Activated CD8-positive, alpha-beta memory T cell treated with anti-CD3 and anti-CD28 coated beads, Interleukin-2, amount 50 U/mL, for 4 hours (primary cell): ENCODE measurements at places on chromosomes 16 and 17.

DNA sequence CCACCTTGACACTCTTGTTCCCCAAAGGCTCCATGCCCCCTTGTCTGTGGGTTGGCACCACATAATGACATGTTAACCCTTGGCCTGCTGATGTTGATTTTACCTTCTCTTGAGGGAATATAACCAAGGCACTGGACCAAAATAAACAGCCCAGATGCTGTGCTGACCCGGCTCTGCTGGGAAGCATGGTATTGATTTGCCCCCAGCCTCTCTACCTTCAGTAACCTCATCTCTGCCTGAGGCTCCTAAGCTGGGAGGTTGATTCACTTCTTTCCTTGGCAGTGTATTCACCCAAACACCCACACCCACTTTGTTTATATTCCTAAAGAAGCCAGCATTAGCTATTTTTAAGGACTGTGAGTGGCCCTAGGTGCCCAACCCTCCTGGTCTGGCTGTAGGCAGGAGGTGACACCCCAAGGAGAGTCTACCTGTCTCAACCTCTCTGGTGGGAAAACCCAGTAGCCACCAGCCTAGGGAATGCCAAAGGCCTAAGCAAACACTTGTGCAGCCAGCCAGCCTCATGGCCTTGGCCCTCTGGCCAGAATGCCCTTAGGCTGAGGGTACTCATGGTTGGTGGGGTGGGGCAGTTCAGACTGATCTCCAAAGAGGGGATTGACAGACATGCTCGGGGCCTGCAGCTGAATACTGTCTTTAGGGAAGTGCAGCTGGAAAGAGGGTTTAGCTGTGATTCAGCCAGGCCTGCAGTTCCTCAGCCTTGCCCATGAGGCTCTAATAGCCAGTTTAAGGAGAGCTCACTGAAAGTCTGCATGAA is 42.7 kb downstream of the GNAO1 start:
- DNase-seq, result no peak

GRCh38 chr16:23333034-23333579 is 31.0 kb downstream of the SCNN1B start:
- no peak for DNase-seq

- no peak for DNase-seq
These were observed 61.9 kb upstream of the HLF start for GRCh38 chr17:55202896-55203295.

- no peak for DNase-seq
These were observed 14.7 kb downstream of the ABR start for GRCh38 chr17:1164935-1165556.

- no peak for DNase-seq
These were observed 36.7 kb downstream of the PIEZO1 start for GRCh38 chr16:88748364-88748763.

DNA sequence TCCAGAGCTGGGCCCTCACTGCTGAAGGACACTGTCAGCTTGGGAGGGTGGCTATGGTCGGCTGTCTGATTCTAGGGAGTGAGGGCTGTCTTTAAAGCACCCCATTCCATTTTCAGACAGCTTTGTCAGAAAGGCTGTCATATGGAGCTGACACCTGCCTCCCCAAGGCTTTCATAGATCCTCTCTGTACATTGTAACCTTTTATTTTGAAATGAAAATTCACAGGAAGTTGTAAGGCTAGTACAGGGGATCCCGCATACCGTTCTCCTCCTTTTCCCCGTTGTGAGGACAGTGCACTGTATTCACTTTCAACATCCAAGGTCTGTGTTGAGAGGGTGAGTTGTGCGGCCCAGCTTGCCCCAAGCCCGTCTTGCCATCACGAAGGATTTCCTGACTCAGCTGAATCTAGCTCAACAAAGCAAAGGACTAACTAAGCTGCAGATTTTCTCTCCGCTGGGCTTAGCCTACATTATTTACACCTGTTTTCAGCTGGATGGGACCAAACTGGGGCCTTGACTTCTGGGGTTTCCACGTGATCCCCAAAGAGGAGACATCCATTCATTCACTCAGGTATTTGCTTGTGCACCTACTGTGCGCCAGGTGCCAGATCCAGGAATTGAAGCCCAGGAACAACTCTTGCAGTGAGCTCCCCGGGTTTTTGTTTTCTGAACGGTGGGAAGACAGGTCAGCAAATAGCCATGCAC is 5.2 kb upstream of the TMEM235 start:
- DNase-seq, result no peak

DNA sequence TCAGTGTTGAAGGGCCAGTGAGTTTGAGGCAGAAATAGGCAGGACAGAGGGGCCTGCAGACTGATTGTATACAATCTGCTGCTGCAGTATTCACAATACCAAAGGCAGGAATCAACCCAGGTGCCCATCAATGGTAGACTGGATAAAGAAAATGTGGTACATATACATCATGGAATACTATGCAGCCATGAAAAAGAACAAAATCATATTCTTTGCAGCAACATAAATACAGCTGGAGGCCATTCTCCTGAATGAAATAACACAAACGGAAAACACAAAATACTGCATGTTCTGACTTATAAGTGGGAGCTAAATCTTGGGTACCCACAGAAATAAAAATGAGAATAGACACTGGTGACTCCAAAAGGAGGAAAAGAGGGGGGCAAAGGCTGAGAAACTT is 485.1 kb downstream of the XYLT1 start:
- DNase-seq, result no peak

DNA sequence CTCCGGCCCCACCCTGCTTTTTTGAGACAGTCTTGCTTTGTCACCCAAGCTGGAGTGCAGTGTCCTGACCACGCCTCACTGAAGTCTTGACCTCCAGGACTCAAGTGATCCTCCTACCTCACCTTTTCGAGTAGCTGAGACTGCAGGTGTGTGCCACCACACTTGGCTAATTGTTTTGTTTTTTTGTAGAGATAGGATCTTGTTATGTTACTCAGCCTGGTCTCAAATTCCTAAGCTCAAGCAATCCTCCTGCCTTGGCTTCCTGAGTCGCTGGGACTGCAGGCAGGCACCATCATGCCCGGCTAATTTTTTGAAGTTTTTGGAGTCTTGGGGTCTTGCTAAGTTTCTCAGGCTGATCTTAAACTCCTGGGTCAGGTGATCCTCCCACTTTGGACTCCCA is 206.7 kb downstream of the SHISA9 start:
- DNase-seq, result no peak

DNA sequence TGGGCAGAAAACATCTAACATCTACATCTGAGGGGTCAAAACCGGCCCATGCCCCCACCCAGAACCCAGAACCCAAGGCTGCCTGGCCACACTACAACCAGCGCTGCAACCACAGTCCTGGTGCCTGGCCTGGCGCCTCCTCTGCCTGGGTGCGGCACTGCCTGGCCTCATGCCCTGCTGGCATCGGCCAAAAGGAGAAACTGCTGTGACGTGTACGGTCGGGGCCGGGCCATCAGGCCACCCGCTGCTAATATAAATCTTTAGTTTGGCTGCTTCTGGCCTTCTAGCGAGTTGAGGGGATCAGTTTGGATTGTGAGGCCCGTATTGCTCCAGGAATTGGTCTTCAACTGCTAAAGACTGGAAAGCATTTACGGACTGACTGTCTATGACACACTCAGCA is 22.8 kb downstream of the TMEM204 start:
- no peak for DNase-seq

- no peak for DNase-seq
These were observed 322.8 kb upstream of the ASIC2 start for GRCh38 chr17:33615861-33616260.

GRCh38 chr16:81275064-81275532 is 36.6 kb downstream of the BCO1 start:
- DNase-seq, result no peak

GRCh38 chr16:28183484-28183883 is 28.3 kb downstream of the XPO6 start:
- DNase-seq, result no peak

- DNase-seq, result no peak
These were observed 8.5 kb upstream of the BAIAP2 start for GRCh38 chr17:81026266-81027036.

DNA sequence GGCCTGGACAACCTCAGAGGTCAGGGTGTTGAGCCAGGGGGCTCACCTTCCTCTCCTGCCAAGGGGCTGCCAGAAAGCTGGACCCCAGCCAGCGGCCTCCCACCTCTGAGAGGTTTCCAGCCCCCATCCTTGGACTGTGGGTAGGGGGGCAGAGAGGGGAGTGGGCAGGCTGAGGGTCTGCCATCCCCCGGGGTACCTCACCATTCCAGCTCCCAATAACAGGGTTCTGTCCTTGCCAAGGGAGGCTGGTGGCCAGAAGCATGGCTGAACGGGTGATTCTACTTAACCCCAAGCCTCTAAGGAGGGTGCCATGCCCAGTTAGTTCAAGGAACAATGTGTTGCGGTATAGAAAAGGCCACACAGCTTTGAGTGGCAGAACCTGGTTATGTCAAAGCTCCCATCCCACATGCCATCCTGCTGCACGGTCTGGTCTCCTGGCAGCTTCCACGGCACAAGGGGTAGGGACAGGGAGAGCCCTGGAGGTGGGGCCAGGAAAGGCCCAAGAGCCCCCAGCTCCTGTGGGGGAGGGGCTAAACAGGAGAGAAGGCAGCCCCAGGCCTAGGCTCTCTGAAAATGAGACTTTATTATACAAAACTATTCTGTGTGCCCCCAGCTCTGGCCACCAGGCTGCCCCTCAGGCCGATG is 19.8 kb downstream of the B9D1 start:
- no peak for DNase-seq

GRCh38 chr17:50468304-50469207 is at the start of gene CHAD:
CHAD (minus strand) TSS chr17:50468880; CDS start chr17:50468813, 67 bp downstream.
- no peak for DNase-seq

GRCh38 chr16:31242206-31242605 is 17.6 kb upstream of the ITGAM start:
- no peak for DNase-seq

- DNase-seq, result no peak
These were observed 13.7 kb upstream of the COL1A1 start for GRCh38 chr17:50214976-50215760.

GRCh38 chr16:88286301-88286923 is 96.3 kb upstream of the ZNF469 start:
- DNase-seq, result no peak

GRCh38 chr16:29290631-29291247 is 115.8 kb downstream of the NPIPB11 start:
- peak; percentile 61 for DNase-seq

DNA sequence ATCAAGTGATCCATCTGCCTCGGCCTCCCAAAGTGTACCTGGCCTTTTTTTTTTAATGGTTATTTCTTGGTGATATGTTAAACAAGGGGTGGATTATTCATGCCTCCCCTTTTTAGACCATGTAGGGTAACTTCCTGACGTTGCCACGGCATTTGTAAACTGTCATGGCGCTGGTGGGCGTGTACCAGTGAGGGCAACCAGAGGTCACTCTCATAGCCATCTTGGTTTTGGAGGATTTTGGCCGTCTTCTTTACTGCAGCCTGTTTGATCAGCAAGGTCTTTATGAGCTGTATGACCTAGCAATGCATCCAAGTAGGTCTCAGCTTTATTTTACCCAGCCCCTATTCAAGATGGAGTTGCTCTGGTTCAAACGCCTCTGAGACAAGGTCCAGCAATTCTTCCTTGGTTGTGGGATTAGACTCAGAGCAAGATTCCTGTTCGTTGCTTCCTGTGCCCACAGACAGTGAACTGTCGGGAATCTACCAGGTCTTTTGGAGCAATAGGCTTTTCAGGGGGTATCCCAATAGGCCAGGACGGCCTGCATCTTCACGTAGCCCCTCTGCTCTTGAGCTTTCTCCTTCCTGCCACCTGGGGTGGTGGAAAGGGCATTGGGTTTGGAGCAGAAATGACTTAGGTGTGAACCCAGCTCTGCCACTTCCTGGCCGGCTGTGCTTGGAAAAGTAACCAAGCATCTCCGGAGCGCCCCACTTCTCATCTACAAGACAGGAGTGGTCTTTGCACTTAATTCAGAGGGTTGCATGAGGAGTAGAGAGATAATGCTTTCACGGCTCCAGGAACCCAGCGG is 52.9 kb upstream of the SEC14L1 start:
- no peak for DNase-seq

- no peak for DNase-seq
These were observed 4.0 kb downstream of the C1QBP start for GRCh38 chr17:5434984-5435383.

- no peak for DNase-seq
These were observed 109.3 kb upstream of the TNRC6C start for GRCh38 chr17:77849239-77849638.

GRCh38 chr17:50661795-50662391 is 27.2 kb downstream of the ABCC3 start:
- DNase-seq, result no peak

DNA sequence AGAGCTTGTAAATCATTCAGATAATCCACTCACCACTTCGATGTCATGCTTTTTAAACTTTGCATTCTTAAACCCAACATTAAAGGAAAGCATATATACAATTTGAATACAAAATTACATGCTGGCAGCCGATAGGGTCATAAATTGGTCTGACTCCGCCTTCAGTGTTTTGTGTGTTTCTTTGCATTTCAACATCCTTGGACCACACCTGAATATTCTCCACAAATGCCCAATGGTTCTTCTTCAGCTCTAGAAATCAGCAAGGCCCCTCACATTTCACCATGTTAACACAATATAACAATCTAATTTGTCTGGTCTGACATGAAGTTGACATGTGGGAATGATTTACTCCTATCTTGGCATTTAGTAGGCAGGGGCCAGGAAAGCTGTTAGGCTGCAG is 17.1 kb downstream of the SETD6 start:
- DNase-seq, result no peak

DNA sequence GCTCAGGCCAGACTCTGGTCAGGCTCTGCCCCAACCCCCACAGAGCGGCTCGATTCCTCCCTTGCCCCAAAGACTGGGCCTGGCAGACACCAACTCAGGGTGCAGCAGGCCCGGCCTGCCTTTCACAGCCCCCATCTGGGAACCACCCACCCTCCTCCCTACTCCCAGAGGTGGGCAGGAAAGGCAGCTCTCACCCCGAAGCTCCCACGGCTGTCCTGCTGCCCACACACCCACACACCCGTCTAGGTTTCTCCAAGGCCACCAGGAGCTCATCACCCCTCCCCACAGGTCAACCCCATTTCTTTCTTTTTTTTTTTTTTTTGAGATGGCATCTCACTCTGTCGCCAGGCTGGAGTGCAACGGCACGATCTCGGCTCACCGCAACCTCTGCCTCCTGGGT is 3.8 kb downstream of the CEP131 start:
- no peak for DNase-seq

DNA sequence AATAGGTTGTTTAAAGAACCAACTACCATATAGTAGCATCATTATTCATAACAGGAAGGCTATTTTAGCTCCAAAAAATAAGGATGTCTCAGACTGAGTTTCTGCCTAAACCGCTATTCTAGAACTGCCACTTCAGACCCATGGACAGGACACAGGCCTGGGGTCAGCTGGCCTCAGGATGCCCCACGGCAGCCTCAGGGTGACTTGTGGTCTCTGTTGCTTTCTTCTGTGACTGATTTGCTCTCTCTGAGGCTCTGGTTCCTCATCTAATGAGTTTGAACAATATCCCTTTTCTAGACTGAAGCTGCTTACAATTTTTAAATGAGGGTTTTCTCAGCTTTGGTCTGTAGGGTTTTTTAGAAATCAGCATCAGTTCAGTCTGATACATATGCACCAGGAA is 31.8 kb upstream of the IRF8 start:
- no peak for DNase-seq
